ENCODE measurements at places on chromosomes 7 and 10.

- no peak for DNase-seq
- H3K4me1 ChIP-seq, result no peaks in the 10 kb centered on the region
- H3K4me3 ChIP-seq, result no peak overlapping the region
Measured at GRCh38 chr10:30178356-30178964, 119.1 kb upstream of the JCAD start.

DNA sequence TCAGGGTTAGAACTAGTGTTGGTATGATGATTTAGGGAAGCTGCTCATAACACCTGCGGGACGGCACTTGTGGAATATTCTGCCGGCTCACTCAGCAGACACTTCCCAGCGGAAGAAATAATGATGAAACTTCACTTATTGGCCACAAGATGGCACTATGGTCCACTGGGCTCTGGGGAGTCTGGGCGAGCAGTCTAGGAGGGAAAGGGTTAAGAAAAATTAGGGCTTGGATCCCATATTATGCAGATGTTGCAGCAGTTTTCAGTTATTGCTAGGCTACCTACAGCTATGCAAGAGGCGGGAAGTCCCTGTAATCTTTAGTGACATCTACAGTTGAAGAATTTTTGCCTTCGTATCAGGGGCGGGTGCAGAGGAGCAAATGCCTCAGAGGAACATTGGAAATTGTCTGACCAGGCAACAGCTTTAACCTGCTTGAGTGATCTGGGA is 238.7 kb upstream of the PRSS58 start:
- H3K4me1 ChIP-seq, result peaks cover 25% of the 10 kb centered on the region
- H3K4me3 ChIP-seq, result peak overlapping the region; percentile 71
- H3K27ac ChIP-seq, result peak overlapping the region; percentile 57
- DNase-seq, result no peak
- H3K36me3 ChIP-seq, result no peaks in the 10 kb centered on the region

- peaks cover 7% of the 10 kb centered on the region for H3K36me3 ChIP-seq
- H3K4me1 ChIP-seq, result peaks cover 11% of the 10 kb centered on the region
- no peak overlapping the region for H3K27ac ChIP-seq
- DNase-seq, result no peak
Measured at GRCh38 chr7:151590850-151591771, 71.4 kb upstream of the RHEB start.

- peaks cover 2% of the 10 kb centered on the region for H3K4me1 ChIP-seq
- H3K36me3 ChIP-seq, result peaks cover 8% of the 10 kb centered on the region
- no peak overlapping the region for H3K27ac ChIP-seq
- no peak for DNase-seq
- no peaks in the 10 kb centered on the region for H3K27me3 ChIP-seq
Measured at GRCh38 chr7:137886746-137887145, 40.0 kb upstream of the DGKI start.

DNA sequence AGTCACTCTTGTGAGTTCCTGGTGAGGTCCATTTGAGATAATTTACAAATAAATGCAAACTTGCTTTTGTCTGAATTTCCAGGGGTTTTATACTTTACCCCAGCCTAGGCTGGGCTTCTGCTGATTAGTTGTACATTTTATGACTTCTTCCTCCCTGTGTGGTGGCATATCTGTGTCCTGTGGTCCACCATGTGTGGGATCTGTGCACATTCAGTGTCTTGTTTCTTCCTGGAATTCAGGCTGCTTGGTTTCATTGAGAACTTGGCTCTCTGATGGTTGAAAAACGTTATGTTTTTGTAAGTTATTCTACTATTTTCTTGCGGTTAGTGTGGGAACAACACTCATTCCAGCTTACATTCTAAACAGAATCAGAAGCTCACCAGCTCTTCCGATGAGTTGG is 523.4 kb upstream of the PFKP start:
- H3K4me1 ChIP-seq, result no peaks in the 10 kb centered on the region
- no peak overlapping the region for H3K27ac ChIP-seq
- DNase-seq, result no peak
- H3K4me3 ChIP-seq, result no peak overlapping the region

GRCh38 chr10:29204070-29204800 is 84.6 kb upstream of the LYZL1 start:
- no peak overlapping the region for H3K27ac ChIP-seq
- no peak for DNase-seq
- peaks cover 2% of the 10 kb centered on the region for H3K4me1 ChIP-seq
- no peak overlapping the region for H3K4me3 ChIP-seq

- peaks cover 7% of the 10 kb centered on the region for H3K4me1 ChIP-seq
- no peak for DNase-seq
- H3K4me3 ChIP-seq, result no peak overlapping the region
- no peaks in the 10 kb centered on the region for H3K36me3 ChIP-seq
- peaks cover 9% of the 10 kb centered on the region for H3K27me3 ChIP-seq
Measured at GRCh38 chr7:26912933-26913536, 48.6 kb upstream of the SKAP2 start.

- no peak overlapping the region for H3K27ac ChIP-seq
- no peak overlapping the region for H3K4me3 ChIP-seq
- no peak for DNase-seq
- H3K36me3 ChIP-seq, result peaks cover 7% of the 10 kb centered on the region
Measured at GRCh38 chr7:76191783-76192240, 9.9 kb upstream of the SRRM3 start.

DNA sequence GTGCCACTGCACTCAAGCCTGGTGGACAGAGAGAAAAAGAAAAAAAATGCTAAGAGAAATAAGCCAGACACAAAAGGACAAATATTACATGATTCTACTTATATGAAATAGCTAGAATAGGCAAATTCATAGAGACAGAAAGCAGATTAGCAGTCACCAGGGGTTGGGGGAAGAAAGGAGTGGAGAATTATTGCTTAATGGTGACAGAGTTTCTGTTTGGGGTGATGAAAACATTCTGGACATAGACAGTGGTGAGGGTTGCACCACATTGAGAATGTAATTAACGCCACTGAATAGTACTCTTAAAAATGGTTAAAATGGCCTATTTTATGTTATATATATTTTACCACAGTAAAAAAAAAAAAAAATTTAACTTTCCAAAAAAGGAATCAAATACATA is 6.4 kb upstream of the NT5C2 start:
- no peak overlapping the region for H3K27ac ChIP-seq
- no peaks in the 10 kb centered on the region for H3K36me3 ChIP-seq
- H3K4me1 ChIP-seq, result peaks cover 3% of the 10 kb centered on the region
- H3K4me3 ChIP-seq, result no peak overlapping the region

- H3K4me1 ChIP-seq, result peaks cover 43% of the 10 kb centered on the region
- H3K4me3 ChIP-seq, result no peak overlapping the region
- no peak for DNase-seq
- peaks cover 4% of the 10 kb centered on the region for H3K36me3 ChIP-seq
Measured at GRCh38 chr7:17932770-17933169, 7.5 kb downstream of the SNX13 start.

DNA sequence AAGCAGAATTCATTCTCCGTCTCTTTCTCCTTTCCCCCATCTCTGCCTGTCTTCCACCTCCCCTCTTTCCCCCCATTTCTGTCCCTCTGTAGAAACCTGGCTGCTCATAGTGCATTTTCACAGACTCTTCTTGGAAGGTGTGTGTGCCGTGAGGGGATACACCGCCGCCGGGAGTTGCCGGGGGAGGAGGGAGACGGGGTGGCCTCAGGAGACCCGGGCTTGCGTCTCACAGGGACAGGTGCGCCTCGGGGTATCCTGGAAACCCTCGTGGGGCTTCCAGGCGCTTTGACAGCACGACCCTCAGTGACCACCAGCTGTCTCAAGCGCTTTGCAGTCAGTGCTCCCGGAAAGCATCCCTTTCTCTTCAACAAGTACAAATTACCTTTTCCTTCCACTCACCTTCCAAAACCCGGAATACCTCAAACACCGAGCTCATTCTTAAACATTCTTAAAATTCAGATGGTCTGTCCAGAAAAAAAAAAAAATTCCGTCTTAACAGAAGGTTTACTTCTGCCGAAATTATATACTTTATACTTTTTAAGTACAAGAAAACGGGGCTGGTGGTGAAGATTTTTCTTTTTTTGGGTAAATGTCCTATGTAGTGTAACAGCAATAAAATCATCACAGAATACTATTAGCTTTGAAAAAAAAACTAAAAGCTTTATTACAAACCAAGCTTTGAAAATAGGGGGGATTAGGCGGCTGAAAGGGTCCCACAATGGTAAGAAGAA is 8.2 kb downstream of the EMX2 start:
- no peak overlapping the region for H3K4me3 ChIP-seq
- DNase-seq, result no peak
- H3K4me1 ChIP-seq, result peaks cover 25% of the 10 kb centered on the region
- H3K36me3 ChIP-seq, result peaks cover 19% of the 10 kb centered on the region

GRCh38 chr7:70545214-70545613 is 586.7 kb upstream of the GALNT17 start:
- H3K4me1 ChIP-seq, result no peaks in the 10 kb centered on the region
- no peak for DNase-seq
- H3K27ac ChIP-seq, result no peak overlapping the region
- H3K4me3 ChIP-seq, result no peak overlapping the region

DNA sequence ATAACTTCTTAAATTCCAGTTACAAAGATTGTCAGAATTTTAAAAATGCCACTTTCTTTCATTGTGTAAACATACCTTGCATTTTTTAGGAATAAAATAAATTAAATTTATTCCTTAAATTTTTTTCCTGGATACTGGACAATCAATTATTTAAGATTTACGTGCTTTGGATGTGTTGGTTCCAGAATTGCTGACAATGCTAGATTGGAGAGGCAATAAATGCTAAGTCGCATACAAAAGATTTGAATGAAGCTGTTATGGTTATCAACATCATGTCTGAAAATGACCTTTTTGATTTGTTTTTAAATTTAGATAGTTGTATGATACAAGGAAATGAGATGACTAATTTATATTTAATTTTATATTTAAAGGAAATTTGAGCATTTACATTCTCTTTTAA is 89.2 kb upstream of the SEMA3A start:
- H3K27me3 ChIP-seq, result no peaks in the 10 kb centered on the region
- no peaks in the 10 kb centered on the region for H3K4me1 ChIP-seq

- H3K36me3 ChIP-seq, result peaks cover 2% of the 10 kb centered on the region
- no peaks in the 10 kb centered on the region for H3K4me1 ChIP-seq
- peak overlapping the region; percentile 19 for H3K4me3 ChIP-seq
- H3K27me3 ChIP-seq, result peaks cover 32% of the 10 kb centered on the region
- no peak overlapping the region for H3K27ac ChIP-seq
- no peak for DNase-seq
Measured at GRCh38 chr7:26891400-26892350, 27.3 kb upstream of the SKAP2 start.

Measured in T-helper 17 cell (primary cell).